ENCODE measurements at places on chromosomes 2 and 18.

GRCh38 chr2:64029116-64029665 lies 10.0 kb upstream of the VPS54 start:
- DNase-seq: no peak

GRCh38 chr2:25521665-25522387 lies 151.6 kb downstream of the DTNB start:
- DNase-seq: no peak

DNA sequence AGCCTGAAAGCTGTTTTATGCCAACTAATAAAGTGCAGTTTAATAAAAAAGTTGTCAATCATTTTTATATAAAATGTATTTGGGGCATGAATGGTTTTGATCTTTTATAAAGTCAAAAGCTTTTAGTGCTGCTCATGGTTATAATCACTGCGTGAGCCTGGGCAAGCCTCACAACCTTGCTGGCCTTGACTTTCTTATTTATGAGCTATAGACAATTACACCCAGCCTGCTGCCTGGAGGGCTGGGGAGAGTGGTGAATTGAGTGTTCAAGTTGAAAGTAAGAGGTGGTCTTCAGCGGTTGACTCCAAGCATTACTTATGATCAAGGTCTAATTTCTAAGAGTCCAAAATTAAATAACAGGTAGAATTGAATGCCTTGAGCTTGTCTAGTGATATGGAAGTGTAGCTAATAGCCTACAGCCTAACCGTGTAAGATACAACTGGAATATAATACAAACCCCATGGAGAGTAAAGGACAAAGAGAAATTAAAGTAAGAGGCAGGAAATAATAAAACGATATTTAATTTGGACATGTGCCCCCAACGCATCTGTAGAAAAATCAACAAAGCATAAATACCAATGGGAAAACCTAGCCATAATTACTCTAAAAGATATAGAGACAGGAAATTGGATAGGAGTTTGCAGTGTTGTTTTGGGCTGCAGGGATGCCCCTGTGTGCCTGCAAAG lies 106.0 kb upstream of the CYP1B1 start:
- no peak for DNase-seq

- DNase-seq: no peak
These were observed 54.7 kb upstream of the B3GNT2 start for GRCh38 chr2:62141142-62141740.

GRCh38 chr2:7530001-7530400 lies 612.8 kb downstream of the RNF144A start:
- no peak for DNase-seq

DNA sequence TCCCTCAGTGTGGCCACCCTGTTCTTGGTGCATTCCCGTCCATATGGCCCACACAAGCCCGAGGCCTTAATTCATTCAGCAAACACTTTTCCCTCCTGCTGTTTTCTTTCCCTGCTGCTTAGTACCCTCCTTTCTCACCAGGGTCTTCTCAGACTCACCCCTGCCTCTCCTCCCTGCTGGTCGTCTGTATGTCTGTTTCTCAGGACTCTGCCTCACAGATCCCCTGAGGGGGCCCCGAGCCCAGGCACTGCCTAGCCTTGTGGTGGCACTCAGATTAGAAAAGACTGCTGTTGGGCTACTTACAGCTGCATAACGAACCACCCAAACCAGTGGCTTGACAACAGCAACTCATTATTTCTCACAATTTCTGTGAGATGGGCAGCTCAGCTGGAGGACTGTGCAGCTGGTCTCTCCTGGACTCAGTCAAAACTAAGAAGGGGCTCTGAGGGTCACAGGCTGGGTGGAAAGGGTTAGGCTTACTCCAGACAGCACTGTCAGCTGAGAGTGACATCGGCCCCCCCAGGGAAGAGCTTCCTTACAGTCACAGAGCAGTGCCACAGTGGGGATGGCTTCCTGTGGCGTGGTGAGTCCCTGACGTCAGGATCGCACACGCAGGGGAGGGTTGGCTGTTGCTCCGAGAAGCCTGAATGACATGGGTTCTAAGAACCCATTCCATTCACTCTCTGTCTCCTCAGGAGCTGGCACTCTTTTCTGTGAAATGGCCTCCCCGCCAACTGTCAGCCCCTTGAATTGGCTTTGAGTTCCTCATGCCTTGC lies 139.0 kb downstream of the UXS1 start:
- DNase-seq: no peak

GRCh38 chr2:174618179-174618578 lies 20.6 kb upstream of the WIPF1 start:
- DNase-seq: no peak
